Stimulated activated CD4-positive, alpha-beta T cell treated with anti-CD3 and anti-CD28 coated beads, Interleukin-4, amount 100 ng/mL, for 48 hours (primary cell): ENCODE measurements at places on chromosomes 1 and 21.

GRCh38 chr1:84571150-84571535, 3.1 kb downstream of the CTBS start:
- DNase-seq, result no peak

DNA sequence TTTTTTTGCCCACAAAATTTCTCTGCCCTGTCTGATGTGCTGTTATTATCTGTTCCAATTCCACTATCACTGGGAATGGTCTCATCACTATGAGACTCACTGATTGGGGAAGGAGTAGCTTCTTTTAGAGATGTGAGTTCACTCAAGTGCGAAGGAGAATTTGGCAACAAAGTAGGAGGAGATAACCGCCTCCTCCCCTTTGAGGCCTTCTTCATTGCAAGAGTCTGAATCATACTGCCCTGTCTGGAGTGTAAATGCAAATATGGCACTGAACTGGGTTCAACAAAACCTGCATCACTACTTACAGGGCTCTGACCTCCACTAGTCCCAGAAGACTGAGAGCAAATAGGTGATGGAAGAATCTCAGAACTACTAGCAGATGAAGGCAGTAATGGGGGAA, 83.4 kb downstream of the ASH1L start:
- no peak for DNase-seq

- DNase-seq, result no peak
Measured at GRCh38 chr1:160546942-160547341, 23.9 kb upstream of the SLAMF6 start.

DNA sequence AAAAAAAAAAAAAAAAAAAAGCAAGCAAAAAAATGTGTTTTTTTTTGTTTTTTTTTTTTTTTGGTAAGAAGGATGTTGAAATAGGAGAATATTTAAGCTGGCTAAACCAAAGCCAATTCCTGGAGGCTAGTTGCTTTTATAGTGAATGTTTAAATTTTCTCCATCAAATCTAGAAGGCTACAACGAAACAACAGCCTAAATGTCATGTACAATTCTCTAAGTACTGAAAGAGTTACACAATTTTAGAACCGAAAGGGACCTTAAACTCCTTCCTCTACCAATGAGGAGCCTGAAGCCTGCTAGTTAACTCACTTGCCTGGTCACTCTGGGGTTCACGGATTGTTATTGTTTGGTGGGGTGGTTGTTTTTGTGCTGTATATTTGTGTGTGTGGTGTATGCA, 3.5 kb downstream of the WLS start:
- DNase-seq, result no peak
